ENCODE measurements at places on chromosomes 16 and 17.
A peak's percentile ranks its signal among the peaks of the same experiment; 100 is the strongest.

GRCh38 chr16:53576904-53577303 lies 73.9 kb upstream of the AKTIP start:
- no peak for DNase-seq

DNA sequence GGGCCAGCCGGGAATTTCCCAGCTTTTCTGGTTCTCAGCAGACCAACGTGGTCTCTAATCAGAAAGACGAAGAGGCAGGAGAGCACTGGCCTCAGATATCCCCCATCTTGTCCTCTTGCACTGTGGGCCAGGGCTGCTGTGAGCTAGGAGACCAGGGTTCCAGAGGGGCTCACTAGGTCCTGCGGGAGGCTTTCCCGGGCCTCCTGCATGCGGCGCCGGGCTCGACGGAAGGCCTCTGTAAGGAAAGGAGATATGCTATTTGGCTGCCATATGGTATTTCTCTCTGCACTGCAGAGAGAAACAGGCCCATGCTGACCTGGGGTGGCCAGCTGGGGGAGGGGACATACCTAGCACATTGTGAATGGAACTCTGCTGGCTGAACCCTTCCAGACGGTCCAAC lies 13.1 kb downstream of the MKS1 start:
- DNase-seq = peak; percentile 59

GRCh38 chr17:6913608-6914443 lies 82.0 kb upstream of the ALOX12 start:
- DNase-seq = peak; percentile 77

DNA sequence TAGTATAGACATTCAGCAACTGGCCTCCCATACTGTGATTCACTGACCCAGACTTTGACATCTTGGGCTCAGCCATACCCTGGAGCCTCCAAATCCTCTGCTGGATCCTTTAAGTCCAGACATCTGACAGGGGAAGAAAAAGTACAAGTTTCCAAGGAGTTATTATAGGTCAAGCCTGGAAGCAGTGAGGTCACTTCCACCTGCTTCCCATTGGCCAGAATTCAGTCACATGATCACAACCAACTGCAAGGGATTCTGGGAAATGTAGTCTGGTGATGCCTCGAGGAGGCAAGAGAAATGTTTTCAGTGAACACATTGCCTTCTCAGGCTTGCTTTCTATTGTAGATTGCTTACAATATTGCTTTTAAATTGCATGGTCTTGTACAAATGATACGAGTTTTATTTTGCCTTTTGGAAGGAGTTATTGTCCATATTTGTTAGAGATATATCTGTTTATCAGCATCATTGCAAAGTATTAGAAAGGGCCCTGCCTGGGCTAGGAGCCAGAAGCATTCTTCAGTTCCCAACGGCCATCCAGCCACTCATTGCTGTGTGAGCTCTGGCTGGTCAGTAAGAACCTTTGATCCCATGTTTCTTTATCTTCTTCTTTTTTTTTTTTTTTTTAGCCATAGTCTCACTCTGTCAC lies 696.9 kb downstream of the WWOX start:
- peak; percentile 51 for DNase-seq

DNA sequence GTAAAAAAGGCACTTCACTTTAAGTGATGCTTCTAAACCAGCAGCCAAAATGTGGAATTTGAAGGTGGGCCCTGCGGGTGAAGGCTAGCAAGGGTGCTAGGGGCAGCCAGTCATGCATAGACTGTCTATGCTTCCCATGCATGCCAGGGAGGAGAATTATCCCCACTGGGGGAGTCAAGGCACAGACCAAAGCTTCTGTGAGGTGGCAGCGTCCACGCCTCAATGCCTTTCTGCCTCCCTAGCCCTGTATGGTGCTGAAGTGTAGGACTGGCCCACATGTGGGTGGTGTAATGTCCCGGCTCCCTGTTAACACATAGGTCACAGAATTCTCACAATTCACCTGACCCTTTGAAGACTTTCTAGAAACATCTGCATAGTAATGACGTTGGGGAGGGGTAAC lies 1.9 kb downstream of the HS3ST2 start:
- no peak for DNase-seq

- DNase-seq = no peak
Measured at GRCh38 chr17:43822570-43823190, 10.3 kb downstream of the MPP3 start.

- no peak for DNase-seq
Measured at GRCh38 chr17:73401911-73402310, 90.1 kb upstream of the CDC42EP4 start.

DNA sequence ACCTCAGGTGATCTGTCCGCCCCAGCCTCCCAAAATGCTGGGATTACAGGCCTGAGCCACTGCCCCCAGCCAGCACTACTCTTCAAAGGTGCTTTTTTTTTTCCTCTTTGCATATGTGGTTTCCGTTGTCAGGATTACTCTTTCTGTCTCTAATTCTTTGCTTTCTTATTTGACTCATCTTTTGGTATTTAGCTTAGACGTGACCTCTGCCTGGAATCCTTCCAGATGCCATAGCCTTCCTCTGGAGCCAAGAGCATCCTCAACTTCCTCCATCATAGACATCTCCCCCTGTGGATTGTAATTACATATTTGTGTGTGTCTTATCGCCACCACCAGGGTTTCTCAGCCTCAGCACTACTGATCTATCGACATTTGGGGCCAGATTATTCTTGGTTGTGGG lies 84.4 kb upstream of the XYLT1 start:
- no peak for DNase-seq

- DNase-seq = no peak
Measured at GRCh38 chr16:73204359-73205152, 156.6 kb upstream of the ZFHX3 start.

DNA sequence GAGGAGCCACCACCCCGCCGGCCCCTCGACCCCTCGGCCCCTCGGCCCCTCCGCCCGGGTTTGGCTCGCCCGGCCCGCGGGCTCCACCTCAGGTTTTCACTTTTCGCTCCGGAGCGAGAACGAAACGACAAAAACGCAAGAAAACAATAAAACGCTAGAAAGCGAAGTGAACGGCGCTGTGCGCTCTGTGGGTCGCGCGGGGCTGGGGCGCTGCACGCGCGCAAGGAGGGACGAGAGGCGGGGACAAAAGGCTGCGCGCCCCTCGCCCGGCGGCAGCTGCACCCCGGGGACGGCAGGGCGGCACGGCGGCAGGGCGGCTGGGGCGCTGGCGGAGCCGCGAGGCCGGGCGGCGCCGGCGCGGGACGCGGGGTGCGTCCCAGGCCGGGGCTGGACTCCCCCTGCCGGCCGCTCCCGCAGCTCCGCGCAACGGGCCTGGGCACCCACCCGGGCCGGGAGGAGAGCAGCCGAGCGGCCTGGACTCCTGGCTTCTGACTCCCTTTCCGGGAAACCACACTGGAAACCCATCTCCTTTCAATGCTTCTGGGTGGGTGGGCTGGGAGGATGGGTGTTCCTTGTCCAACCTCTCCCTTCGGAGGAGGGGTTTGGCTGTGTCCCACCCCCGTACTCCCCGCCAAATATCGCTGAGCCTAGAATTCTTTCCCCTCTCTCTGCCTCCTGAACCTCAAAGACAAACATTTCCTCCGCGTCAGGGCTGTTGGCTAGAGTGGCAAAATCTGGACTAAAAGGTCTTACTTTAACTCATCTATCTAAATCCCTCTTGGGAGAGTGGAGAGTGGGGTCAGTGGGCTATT lies 9.9 kb downstream of the TBX2 start:
- DNase-seq = peak; percentile 74

DNA sequence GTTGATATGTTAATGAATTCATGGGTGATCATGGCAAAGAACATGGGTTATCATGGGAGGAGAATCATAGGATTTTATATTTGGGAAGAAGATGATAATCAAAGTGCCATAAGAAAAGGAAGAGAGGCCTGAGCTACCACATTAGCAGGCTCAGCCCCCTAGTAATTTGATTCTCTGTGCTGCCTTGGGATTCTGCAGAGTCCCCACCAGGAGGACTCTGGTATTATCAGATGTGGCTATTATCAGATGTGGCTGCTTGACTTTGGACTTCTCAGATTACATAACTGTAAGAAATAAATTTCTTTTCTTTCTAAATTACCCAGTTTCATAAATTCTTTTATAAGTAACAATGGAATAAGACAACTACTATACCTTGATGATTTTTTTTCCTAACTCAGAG lies 137.6 kb downstream of the ITFG1 start:
- DNase-seq = no peak

GRCh38 chr16:71537643-71538042 lies 11.4 kb downstream of the CHST4 start:
- DNase-seq = peak; percentile 72
